ENCODE measurements at places on chromosomes 5 and 9.

DNA sequence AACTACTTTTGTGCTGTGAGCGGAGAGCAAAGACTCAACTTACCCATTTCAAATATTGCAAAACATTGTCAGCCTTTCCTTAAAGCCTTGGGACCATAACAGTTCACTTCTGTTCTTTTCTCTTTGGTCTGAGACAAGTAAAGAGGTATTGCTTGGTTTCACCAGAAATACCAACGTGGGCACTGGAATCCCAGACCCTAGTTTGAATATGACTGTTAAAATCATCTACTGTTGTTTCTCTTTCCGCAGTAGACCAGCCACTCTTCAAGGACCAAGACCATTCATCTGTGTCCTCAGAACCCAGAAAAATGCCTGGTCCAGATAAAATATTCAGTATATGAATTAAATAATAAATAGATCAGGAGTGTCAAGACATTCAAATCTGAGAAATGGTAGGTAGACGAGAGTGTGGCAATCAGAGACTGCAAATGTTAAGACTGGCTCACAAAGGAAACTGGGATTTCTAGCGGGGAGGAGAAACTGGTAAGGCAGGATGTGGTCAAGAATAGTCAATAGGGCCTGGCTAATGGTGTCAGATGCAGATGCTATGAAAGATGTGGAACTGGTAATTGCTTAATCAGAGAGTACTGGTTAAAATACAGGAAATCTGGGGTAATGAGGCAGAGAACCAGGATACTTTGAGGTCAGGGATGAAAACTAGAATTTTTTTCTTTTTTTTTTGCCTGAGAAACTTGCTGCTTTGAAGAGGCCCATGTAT, 82.1 kb upstream of the IL33 start:
- H3K27me3 ChIP-seq, result no peaks in the 10 kb centered on the region
- H3K4me3 ChIP-seq, result no peak overlapping the region
- DNase-seq, result no peak
- H3K36me3 ChIP-seq, result no peaks in the 10 kb centered on the region
- no peaks in the 10 kb centered on the region for H3K4me1 ChIP-seq

GRCh38 chr5:171644536-171644935, 141.1 kb upstream of the SMIM23 start:
- DNase-seq, result no peak
- H3K36me3 ChIP-seq, result no peaks in the 10 kb centered on the region
- no peak overlapping the region for H3K27ac ChIP-seq
- H3K27me3 ChIP-seq, result no peaks in the 10 kb centered on the region
- peaks cover 25% of the 10 kb centered on the region for H3K4me1 ChIP-seq

GRCh38 chr9:91572811-91573210, 149.2 kb upstream of the NFIL3 start:
- H3K4me3 ChIP-seq, result no peak overlapping the region
- no peaks in the 10 kb centered on the region for H3K36me3 ChIP-seq
- no peak for DNase-seq
- no peak overlapping the region for H3K27ac ChIP-seq
- H3K27me3 ChIP-seq, result no peaks in the 10 kb centered on the region

DNA sequence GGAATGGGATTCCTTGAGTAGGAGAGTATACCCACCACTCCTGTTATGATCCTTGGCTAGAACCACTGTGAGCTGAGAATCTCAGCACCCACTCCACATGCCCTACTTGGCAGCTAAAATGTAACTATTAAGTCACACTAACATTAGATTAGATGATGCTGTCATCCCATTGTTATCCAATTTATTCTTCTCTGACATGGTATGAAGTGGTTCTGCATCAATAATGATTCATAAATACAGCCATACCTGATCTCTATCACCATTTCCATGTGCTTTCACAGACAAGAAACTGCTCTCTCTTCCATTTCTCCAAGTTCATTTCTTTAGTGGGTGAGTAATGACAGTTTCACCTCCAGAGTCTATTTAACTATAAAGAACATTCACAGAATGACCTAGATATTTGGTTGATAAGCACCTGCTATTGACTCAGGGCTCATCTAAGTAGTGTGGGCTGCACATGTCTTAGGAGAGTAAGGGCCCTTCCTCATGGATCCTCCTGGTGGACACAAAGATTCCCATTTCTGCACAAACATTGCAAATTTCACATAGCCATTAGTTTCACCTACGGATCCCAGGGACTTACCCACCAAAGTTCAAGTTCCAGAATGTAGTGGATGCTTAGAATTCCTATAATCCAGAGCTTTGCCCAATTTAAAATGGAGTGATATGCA, 187.9 kb downstream of the EBF1 start:
- DNase-seq, result no peak
- H3K4me3 ChIP-seq, result no peak overlapping the region
- no peaks in the 10 kb centered on the region for H3K4me1 ChIP-seq
- no peak overlapping the region for H3K27ac ChIP-seq
